ENCODE measurements at places on chromosomes 12 and 14.
A peak's percentile ranks its signal among the peaks of the same experiment; 100 is the strongest.

DNA sequence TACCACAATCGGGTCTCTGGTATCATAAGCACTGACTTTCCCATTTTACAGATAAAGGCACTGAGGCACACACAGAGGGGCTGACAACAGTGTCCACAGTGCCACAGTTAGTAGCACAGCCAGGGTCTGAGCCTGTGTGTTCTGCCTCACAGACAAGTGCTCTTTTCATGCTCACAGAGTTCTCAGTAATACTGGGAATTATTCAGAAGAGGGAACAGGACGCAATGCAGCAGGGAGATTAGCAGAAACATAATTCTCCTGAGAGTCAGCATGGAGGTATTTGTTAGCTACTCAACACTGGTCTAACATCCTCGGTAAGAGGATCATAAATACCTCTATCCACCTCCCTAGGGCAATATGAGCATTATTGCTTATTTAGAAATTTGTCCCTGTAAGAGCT is 219.3 kb upstream of the EEA1 start:
- no peak for DNase-seq

GRCh38 chr14:76268700-76269099 is 107.2 kb upstream of the ESRRB start:
- no peak for DNase-seq

- no peak for DNase-seq
These were observed 5.0 kb downstream of the CREBL2 start for GRCh38 chr12:12616512-12617310.

DNA sequence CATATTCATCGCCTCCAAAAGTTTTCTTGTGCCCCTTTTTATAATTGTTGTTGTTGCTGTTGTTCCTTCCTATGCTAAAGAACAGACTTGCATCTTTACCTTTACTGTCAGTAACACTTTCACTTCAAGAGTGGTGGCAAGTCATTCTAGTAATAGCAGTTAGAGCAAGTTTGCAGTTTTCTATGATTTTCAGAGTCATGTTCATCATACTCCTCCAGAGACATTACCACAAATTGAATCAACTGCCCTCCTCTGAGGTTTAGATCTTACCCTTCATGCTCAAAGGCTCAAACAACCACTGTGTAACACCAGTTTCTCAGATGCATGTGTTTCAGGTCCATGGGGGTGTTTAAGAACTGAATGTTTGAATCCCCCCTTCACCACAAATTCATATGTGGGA is 763.4 kb downstream of the LRFN5 start:
- no peak for DNase-seq

- DNase-seq = no peak
These were observed 2.1 kb downstream of the CSRP2 start for GRCh38 chr12:76876696-76877229.

- peak; percentile 3 for DNase-seq
These were observed 37.3 kb upstream of the ADGRD1 start for GRCh38 chr12:130916241-130916911.

GRCh38 chr12:62802321-62802720 is 132.6 kb downstream of the PPM1H start:
- DNase-seq = no peak

DNA sequence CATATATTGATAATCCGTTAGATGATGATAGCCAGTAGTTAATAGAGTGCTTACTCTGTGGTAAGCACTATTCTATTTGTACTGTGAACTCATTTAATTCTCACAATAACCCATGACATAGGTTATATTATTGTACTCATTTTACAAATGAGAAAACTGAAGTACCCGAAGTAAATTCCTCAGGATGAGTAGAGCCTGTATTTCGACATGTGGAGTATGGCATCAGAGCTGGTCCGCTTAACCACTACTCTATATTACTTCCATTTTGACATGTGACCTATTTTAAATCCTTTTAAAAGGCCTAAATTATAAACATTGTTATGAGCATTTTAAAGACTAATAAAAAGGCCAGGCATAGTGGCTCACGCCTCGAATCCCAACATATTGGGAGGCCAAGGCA is 8.0 kb upstream of the RAP1B start:
- DNase-seq = no peak

- DNase-seq = no peak
These were observed 47.7 kb downstream of the CYP46A1 start for GRCh38 chr14:99731547-99732435.

Data from stimulated activated CD4-positive, alpha-beta T cell treated with anti-CD3 and anti-CD28 coated beads, Interleukin-1b, Interleukin-23, amount 100 ng/mL, for 4 hours (primary cell).